ENCODE measurements at places on chromosomes 1 and 21.

DNA sequence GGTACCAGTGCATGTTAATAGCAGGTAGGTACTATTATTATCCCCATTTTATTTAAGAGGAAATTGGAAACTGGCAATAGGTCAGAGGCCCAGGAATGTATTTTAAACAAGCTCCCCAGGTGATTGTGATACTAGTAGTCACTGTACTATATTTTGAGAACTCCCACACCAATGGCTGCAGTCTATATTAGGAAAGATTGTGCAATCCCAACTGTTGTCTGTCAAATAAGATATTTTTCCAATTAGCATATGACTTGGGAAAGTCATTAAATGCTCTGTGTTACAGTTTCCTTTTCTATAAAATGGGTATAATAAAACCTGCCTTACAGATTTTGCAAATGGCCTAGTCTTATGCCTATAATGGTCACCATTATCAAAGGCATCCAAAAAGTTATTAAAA is 94.2 kb upstream of the DMRTA2 start:
- no peak for DNase-seq

GRCh38 chr1:85630493-85630892 is 49.9 kb downstream of the CCN1 start:
- DNase-seq: no peak

DNA sequence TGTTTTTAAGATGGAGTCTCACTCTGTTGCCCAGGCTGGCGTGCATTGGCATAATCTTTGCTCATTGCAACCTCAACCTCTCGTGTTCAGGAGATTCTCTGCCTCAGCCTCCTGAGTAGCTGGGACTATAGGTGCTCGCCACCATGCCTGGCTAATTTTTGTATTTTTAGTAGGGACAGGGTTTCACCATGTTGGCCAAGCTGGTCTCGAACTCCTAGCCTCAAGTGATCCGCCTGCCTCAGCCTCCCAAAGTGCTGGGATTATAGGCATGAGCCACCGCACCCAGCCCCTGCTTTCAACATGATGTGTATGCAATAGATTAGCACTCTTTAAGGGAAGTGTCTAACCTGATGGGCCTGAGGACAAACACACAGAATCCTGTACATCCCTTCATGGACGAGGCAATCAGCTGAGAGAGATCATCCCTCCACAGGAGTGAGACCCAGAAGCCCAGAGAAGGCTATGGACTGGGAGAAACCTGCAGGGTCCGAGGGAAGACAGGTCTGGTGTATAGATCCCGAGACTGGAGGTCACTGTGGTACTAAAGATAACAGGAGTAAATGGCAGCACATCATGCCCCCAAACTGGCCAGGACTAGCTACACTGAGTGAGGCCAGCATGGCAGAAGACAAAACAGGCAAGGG is 5.6 kb upstream of the DEGS1 start:
- DNase-seq: no peak

DNA sequence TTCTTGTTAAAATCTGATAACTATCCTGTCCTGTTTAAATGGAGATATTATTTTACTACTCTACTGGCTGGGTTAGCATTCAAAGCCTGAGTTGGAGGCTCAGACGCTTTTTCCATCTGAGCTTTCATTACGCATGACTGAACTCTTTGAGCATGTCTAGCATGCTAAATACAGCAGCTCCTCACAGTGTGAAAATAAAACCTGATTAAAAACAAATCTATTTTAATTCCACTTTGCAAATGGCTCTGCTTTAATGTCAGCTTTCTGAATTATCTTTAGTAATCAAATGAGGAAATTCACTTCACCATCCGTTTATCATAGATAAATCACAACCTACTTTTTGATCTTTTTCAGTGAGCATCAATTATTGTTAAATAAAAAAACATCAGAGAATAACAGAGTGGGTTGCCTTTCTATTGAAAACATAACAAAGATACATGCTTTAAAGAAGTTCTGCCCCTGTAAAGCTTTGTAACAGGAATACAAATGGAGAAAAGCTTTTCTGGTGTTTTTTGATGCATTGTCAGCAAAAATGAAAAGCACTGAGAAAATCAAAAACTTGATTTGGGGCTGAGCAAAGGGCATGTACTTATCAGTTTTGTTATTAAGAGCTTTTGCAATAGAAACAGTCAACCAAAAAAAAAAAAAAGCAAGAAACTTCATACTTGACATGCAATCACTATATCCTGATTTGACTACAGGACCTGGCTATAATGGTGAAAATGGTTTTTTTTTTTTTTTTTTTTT is 3.5 kb upstream of the SPEN start:
- no peak for DNase-seq

GRCh38 chr1:53378932-53379661 is 51.2 kb upstream of the LRP8 start:
- peak; percentile 90 for DNase-seq

GRCh38 chr1:203424861-203425662 is 50.5 kb upstream of the PRELP start:
- no peak for DNase-seq

GRCh38 chr1:193318347-193318746 is 131.9 kb upstream of the B3GALT2 start:
- no peak for DNase-seq

DNA sequence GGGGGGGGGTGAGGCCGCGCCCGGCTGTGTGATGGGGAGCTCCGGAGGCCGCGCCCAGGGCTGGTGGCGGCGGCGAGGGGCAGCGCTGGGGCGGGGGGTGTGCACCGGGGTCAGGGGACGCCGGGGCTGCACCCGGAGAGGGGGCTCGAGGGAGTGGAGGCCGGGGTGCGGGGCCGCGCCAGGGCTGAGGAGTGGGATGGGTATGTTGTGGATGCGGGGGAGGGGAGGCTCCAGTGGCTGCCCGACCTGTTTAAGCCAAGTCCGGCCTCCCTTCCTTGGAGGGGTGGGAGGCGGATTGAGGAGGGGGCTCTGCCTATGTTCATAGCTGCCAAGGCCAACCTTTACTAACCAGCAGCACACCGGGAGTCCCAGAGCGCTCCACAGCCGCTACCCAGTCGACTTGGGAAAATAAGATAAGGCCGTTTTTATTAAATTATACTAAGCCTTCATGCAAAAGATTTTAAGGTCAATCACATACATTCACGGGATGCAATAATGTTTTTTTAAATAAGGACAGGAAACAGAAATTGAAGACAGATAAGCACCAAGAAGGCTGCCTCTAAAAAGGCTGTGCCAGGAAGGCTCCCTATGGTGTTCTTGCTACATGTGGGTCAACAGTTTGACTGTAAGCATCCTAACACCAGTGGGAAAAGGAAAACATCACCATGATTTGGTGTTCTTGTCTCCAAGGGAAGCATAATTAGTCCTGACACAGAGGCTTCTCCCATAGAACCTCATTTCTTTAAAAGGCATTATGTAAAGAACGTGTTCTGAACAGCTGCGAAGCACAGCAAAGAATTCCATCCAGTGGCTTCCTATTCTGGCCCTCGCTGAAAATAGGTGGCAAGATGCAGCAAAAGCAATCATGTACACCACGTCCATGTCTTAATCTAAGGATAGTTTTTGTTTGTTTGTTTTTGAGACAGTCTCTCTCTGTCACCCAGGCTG is 626 bp upstream of the HLCS start:
- DNase-seq: peak; percentile 66

GRCh38 chr1:156705321-156705917 is at the start of gene CRABP2:
Gene CRABP2, minus strand, starts transcription at chr1:156705583. Its CDS starts 137 bp downstream, at chr1:156705446.
- peak; percentile 82 for DNase-seq

DNA sequence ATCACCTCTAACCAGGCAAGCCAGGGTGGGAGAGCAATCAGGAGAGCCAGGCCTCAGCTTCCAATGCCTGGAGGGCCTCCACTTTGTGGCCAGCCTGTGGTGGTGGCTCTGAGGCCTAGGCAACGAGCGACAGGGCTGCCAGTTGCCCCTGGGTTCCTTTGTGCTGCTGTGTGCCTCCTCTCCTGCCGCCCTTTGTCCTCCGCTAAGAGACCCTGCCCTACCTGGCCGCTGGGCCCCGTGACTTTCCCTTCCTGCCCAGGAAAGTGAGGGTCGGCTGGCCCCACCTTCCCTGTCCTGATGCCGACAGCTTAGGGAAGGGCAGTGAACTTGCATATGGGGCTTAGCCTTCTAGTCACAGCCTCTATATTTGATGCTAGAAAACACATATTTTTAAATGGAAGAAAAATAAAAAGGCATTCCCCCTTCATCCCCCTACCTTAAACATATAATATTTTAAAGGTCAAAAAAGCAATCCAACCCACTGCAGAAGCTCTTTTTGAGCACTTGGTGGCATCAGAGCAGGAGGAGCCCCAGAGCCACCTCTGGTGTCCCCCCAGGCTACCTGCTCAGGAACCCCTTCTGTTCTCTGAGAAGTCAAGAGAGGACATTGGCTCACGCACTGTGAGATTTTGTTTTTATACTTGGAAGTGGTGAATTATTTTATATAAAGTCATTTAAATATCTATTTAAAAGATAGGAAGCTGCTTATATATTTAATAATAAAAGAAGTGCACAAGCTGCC is 19.8 kb downstream of the CSF1 start:
- no peak for DNase-seq

GRCh38 chr1:234779160-234779538 is 169.2 kb upstream of the IRF2BP2 start:
- DNase-seq: no peak

DNA sequence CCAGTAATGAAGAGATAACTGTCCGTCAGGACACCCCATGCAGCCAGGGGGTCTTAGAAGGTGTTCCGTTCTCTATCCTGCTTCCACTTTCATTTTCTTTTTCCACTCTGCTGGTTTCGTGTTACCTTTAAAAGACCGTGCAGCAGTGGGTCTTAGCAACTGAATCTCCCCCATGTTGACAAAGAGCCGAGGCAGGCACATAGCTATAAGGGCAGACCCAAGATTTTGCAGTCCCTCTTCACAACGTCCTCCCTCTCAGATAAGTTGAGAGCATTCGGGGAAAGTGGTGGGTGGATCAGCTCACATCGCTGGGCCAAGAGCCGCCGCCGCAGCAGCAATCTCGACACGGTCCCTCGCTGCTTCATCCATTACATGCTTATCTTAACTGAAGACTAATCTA is 355.5 kb downstream of the LMO4 start:
- no peak for DNase-seq

DNA sequence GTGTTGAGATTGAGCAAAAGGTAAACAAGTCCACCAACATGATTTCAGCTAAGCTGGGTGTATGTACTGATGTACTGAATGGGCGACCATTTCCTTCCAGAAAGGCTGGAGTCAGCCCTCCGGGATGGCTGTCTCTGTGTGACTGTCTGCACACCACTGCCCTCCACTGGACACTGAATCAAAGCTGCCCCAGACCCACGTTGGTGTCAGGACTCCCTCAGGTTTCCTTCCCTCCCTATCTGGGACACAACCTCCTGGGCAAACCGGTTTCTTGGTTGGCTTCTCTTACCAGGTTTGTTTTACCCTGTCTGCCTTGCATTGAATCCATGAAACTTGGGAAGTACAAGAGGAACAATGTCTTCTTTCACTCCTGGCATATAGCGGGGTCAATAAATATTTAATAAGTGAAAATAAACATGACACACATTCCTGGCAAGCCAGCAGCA is 5.3 kb upstream of the SRP9 start:
- DNase-seq: peak; percentile 88

DNA sequence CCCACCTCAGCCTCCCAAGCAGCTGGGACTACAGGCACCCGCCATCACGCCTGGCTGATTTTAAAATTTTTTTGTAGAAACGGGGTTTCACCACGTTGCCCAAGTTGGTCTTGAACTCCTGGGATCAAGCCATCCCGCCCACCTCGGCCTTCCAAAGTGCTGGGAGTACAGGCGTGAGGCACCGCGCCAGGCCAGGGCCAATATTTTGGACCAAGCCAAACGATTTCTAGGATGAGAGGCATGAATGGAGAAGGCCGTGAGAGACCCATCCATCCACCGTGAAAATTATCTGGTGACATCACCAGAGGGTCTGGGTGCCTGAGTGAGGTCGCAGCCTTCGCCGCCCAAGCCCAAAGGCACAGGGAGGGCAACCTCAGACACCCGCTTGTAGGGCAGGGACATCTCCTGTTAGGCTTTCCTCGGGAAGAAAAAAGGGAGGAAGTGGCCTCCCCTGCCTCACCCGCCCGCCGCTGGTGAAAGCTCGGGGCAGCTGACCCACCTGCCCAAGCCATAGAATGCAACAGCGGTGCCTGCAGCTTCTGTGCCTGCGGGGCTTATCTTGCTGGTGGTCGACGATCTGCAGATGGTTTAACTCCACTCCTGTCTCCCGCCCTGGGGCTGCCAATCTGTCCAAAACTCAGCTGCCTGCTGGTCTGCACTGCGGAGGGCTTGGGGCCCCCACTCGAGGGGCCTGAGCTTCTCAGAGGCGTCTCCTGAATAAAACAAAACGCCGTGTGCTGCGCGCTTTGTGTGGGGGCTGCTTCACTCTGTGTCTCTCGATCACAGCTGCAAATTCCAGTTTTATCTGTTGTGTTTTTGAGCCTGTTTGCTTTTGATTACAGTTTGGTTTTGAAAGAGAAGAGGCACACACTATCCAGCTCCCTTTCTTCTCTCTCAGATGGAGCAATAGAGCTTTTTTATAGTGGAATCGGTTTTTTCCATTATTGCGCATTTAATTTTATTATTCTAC is 85.8 kb downstream of the MRPS6 start:
- peak; percentile 13 for DNase-seq

GRCh38 chr1:230658691-230659090 is 16.4 kb downstream of the COG2 start:
- no peak for DNase-seq

DNA sequence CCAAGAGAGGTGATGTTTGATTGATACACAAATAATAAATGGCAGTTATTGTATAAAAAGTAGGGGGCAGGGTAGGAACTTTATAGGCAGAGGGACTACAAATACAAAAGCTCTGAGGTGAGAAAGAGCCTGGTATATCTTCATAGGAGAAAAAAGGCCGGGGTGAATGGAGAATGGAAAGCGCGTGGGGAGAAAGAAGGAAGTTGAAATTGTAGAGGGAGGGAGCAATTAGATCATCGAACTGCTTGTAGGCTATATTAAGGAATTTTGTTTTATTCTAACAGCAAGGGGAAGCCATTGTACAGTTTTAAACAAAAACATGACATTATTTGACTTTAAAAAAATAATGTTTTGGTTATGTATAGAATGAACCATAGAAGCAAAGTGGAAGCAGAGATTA is 147.4 kb downstream of the PDE4B start:
- no peak for DNase-seq

DNA sequence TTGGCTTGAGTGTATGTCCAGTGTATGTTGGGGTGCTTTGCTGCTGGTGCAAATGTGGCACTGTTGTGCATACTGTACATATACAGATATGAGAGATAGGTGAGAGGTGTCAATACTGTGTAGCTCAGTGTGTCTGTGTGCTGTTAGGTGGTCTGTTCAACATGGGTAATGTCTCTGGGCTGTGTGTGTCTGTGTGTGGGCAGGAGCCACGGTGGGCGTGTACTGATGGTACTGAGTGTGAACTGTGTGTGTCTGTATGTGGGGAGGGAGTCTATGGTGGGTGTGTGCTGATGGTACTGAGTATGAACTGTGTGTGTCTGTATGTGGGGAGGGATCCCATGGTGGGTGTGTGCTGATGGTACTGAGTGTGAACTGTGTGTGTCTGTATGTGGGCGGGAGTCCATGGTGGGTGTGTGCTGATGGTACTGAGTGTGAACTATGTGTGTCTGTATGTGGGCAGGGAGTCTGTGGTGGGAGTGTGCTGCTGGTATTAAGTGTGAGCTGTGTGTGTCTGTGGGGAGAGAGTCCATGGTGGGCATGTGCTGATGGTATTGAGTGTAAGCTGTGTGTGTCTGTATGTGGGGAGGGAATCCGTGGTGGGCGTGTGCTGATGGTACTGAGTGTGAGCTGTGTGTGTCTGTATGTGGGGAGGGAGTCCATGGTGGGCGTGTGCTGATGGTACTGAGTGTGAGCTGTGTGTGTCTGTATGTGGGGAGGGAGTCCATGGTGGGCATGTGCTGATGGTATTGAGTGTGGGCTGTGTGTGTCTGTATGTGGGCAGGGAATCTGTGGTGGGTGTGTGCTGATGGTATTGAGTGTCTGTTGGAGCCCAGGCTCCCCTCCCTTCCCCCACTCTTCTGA is 32.2 kb upstream of the FOXO6 start:
- no peak for DNase-seq
